T follicular helper cell (primary cell): ENCODE measurements at places on chromosomes 5 and 9.

DNA sequence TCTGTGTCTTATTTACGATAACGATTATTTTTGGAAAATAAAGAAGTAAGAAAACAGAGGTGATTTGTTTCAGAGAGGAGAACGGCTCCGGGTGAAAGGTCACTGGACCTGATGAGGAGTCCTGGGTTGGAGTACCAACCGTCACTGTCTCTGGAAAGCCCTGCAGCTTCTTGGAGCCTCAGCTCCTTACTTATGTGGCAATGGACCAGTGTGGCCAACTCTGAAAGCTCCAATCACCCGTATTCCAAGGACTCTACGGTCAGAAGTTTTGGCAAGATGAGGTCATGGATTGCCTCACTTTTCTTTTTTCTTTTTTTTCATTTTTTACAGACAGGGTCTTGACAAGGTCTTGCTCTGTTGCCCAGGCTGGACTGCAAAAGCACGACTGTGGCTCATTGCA lies 84.8 kb downstream of the KLF4 start:
- DNase-seq: no peak

GRCh38 chr5:96431376-96432187 lies 1.5 kb downstream of the PCSK1 start:
- DNase-seq: no peak

- DNase-seq: no peak
These were observed 146.1 kb downstream of the GAS1 start for GRCh38 chr9:86801246-86801645.

DNA sequence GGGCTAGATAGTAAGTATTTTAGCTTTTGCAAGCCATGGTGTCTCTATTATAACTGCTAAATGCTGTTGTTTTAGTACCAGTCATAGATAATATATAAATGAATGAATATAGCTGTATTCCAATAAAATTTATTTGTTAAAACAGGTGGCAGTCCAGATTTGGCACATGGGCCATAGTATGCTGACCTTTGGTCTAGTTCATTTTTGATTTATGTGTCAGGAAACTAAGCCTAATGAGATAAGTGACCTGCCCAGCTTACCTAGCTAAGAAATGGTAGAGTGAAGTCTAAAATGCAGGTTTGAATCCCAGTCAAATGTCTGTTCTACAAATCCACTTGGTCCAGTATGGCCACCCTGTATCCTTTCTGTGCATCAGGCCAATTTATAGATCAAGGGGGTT lies 139.3 kb downstream of the ALDH1A1 start:
- no peak for DNase-seq

GRCh38 chr5:17228821-17229291 lies 11.4 kb downstream of the BASP1 start:
- DNase-seq: no peak
